NCI-H526 treated with DMSO at 0.1 percent for 48 hours (cell line): ENCODE measurements at places on chromosomes 4 and X.

DNA sequence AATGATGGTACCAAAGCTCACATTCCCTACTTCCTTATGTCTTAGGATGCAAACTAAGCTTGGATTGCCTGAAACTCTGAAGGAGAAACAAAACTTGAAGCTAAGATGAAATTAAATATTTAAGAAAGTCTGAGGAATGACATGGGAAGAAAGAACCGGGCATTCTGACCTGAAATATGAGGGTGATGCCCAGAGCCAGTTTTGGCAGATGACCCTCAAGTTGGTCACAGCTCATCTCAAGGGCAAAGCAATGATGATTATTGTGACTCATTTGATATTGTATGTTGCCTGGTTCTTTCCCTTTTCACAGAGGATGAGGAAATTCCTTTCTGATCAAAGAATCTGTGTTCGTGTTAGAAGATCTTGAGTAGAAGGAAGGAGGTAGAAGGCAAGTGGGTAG lies 96.0 kb upstream of the NHS start:
- no peak for DNase-seq

DNA sequence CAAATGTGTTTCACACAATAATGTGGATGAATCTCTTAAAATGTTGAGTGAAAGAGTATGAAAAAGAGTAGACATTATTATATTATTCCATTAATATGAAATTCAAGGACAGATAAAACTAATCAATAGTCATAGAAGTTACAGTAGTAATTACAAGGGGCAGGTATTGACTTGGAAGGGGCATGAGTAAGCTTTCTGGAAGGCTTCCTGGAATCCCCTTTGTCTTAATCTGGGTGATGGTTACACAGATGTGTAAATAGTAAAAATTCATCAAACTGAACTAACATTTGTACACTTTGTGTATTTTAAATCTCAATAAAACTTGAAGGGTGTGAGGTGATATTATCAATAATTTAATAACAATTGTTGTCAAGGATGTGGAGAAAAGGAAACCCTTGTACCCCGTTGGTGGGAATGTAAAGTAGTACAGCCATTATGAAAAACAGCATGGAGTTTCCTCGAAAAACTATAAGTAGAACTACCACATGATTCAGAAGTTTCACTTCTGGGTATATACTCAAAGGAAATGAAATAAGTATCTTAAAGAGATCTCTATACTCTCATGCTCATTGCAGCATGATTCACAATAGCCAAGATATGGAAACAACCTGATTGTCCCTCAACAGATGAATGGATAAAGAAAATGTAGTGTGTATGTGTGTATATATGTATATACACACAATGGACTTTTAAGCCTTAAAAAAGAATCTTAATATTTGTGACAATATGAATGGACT lies 96.9 kb upstream of the MID1IP1 start:
- DNase-seq, result no peak

- no peak for DNase-seq
These were observed 38.7 kb downstream of the CNKSR2 start for GRCh38 chrX:21412883-21413282.

DNA sequence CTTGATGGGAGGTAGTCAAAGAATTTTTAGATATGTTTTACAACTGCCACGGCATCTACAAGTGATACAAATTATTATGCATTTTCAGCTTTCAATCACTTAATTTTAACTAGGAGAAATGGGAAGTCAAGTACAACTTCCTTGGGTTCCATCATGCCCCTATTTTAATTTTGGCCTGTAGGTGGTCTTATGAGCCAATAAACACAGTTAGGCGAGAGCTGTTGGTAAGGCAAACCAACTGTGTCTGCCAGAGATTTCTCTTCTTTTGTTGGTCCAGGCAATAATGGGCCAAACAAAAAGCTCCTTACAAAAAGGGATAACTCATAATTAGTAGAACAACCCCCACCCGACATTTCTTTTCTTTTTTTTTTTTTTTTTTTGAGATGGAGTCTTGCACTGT lies 63.3 kb upstream of the ARX start:
- DNase-seq, result no peak

DNA sequence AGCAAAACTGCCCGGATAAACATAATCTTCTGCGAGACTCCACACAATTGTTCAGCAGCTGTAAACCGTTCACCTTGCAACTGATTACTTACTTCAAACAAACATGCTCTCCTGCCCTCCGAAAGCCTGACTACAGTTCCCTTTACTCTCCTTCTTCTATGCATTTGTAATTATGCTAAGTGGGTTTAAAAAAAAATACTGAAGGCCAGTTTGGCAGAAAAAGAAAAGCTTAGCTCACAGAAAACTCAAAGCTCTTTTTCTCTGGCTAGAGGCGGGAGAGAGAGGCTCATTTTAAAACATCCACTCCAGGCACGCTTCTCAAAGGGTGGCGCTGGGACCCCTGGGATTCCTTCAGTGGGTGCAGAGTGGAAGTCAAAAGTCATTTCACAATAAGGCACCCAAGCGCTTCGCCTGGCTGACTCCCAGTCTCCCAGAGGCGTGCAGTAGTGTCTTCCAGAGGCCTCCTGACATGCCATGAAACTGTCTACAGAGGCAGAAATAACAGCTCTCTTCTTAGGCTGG lies 1.9 kb downstream of the DHRSX start:
- DNase-seq, result no peak

DNA sequence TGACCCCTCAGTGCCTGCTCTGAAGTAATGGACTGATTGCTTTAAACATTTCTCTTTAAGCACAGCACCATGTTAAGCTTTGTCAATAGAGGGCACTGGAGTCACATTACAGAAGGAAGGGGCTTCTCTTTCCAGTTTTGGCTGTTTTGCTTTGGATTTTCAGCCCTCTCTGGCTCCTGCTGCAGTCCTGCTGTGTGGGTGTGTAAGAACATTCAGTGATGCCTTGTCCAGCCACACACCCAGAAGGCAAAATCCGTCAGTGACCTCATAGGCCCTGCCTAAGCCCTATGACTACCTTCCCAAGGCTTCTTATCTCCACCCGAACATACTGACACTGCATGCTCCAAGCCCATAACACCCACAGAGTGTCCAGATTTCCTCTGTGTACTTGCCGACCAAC lies 215.3 kb upstream of the CTSO start:
- no peak for DNase-seq
